Activated CD8-positive, alpha-beta memory T cell treated with anti-CD3 and anti-CD28 coated beads, Interleukin-2, amount 50 U/mL, for 4 hours (primary cell): ENCODE measurements at places on chromosomes 6 and 20.
A peak's percentile ranks its signal among the peaks of the same experiment; 100 is the strongest.

DNA sequence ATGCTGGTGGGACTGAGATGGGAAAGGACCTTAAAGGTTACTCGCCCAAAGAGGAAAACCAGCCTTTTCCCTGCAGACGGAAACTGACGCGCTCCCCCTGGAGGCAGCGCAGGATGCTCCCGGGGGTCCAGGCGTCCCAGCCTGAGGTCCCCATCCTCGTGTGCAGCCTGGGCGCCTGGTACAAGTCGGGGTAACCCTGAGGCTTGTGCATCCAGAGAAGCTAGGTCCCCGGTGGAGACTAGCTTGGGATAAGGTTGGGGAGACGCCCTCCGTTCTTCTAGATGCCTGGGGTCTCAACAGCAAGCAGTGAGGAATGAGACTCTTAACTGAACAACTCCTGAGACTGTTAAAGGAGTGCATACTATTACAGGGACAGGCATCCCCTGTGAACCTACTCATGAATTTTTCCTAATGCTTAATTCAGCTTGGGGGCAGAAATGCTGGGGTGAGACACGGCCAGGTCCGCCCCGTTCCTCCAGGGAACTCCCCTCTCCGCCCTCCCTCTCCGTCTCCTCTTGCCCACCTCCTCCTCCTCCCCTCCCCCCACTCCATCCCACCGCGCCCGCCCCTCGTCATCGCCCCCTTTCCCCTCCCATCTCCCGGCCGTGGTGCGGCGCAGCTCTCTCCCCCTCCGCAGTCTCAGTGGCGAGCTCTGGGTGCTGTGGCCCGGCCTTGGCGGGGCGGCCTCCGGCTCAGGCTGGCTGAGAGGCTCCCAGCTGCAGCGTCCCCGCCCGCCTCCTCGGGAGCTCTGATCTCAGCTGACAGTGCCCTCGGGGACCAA, at the start of gene PRSS35:
Gene PRSS35, plus strand, starts transcription at position 634 of the 781 bp plus-strand sequence. CDS start 10,908 bp downstream, outside the sequence.
- peak; percentile 13 for DNase-seq

- DNase-seq, result no peak
Measured at GRCh38 chr6:122649701-122650100, 39.5 kb downstream of the PKIB start.

DNA sequence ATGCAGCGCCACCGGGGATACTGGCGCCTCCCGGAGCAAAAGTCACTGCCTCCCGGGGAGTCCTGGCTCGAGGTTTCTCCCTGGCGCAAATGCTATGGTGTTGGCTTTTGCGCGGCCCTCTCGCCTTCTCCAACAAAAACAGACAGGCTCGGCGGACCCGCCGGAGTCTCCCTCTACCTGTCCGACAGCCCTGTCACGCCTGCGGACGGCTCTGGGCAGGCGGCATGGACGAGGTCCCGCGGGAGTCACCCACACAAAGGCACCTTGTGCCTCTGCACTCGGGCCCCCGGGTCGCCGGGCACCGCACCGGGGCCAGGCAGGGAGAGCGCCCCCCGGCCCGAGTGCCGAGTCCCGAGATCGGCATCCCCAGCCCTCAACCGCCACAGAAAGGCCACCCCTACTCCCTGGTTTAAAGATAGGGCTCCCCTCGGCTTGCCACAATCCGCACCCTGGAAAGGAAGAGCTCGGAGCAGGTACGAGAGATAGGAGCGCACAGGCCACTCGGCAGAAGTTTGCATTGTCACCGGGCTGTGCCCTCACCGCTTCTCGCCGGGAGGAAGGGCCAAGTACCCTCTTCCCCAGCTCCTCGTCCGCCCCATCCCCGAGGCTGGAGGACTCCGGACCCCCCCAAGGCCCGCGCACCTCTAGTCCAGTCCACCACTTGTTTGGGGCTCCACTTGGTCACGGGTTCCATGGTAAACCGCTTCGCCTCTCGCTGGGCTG, 903 bp downstream of the CNKSR3 start:
- DNase-seq, result no peak

DNA sequence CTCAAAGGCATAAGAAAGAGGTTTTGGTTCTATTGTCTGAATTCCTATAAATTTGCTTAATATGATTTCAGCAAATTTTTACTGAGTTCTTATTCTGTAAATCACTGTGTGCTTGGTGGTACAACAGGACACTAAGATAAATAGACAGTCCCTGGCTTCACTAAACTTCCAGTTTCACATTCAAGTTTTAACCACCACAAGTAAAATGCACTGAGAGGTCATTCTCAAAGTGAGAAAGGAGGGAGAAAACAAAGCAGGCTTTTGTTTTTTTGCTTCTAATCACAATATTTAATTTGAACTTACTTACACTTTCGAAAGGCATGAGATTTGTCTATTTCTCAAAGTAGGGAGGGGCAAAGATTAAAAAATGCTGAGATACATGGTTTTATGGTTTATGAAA, 445.7 kb downstream of the CDC5L start:
- no peak for DNase-seq

GRCh38 chr6:56796196-56796532, 153.5 kb upstream of the DST start:
- DNase-seq, result no peak

DNA sequence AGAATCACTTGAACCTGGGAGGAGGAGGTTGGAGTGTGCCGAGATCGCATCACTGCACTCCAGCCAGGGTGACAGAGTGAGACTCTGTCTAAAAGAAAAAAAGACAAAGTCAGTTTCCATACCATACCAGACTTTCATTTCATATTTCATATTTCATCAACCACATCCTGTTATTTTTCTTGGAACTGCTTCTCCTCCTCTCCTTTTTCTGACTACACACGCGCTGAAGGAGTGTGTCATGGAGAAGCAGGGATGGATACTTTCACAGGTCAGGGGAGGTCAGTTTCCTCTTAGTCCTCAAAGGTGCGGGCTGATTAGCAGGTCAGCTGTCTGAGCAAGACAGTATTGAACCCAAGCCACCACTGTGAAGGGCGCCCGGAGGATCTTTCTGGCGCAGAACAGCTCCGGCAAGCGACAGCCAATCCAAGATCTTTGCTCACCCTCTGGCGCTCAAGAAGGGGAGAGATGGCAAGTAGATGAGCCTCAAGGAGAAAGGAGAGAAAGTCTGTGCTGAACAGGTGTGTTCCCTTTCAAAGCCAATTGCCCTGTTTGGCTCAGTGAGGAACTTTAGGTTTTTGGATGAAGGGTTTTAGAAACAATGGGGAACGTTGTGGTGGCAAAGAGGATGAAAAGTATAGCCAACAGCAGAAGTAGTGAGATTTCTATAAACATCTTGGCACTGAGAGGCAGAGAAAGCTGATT, 18.9 kb upstream of the SYNJ2 start:
- no peak for DNase-seq

GRCh38 chr6:109411034-109411433, 28.8 kb upstream of the CD164 start:
- no peak for DNase-seq

DNA sequence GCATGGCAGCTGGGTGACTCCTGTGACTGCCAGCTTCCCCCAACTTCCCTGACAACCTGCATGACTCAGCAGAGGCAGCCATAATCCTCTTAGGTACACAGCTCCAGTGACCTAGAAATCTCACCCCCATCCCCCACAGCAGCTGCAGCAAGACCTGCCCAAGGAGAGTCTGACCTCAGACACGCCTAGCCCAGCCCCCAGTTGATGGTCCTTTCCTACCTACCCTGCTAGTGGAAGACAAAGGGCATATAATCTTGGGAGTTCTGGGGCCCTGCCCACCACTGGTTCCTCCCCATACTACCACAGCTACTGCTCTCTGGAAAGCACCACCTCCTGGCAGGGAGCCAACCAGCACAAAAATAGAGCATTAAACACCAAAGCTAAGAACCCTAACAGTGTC, 90.2 kb downstream of the F13A1 start:
- DNase-seq, result no peak

DNA sequence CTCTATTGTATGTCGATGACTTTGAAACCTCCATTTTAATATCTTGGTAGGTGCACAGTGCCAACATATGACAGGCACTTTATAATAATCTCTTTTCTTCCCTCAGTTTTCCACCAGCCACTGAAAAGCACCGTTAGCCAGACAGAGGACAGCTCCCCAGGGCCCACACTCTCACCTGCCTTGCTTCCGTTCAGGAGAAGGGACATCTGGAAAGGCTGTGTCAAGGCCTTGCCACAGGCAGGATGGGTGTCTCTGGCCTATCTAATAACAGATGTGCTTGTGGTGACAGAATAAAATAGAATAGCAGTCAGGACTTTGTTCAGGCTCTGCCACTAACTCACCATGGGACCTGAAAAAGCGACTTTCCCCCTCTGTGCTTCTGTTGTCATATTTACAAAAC, 75.5 kb upstream of the CCDC167 start:
- DNase-seq, result no peak

DNA sequence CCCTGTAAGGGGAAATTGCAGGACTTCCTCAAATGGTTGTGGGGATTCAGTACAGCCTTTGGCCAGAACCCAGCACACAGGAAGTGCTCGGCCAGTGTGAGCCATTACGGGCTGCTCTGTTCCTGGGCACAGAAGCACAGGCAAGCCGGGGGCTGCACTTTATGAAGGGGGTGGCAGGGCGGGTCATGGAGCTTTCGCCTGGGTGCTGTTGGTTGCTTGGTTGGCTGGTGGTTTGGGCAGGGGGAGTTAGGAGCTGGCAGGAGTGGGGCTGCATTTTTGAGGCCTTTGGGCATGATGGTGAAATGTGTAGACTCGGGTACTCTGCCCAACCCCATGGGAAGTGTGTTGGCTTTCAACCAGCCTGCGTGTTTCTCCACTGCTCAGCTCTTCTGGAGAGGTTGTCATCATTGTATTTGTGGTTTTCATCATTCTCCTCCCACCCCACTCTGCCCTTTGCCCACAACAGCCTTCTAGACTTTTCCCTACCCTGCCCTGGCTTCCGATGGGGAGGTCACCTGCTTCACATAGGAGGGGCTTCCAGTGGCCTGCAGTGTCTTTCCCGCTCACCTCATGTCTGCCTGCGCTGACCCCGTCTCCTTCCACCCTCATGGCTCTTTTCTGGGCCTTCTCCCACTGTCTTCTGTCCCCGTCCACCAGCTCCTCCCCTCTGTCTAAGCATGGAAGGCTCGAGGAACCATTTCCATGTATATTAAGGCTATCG, 16.1 kb upstream of the RBM38 start:
- no peak for DNase-seq

GRCh38 chr6:21987501-21987957, 309.3 kb downstream of the PRL start:
- DNase-seq, result no peak

GRCh38 chr6:14079971-14080370, 37.6 kb upstream of the CD83 start:
- no peak for DNase-seq

DNA sequence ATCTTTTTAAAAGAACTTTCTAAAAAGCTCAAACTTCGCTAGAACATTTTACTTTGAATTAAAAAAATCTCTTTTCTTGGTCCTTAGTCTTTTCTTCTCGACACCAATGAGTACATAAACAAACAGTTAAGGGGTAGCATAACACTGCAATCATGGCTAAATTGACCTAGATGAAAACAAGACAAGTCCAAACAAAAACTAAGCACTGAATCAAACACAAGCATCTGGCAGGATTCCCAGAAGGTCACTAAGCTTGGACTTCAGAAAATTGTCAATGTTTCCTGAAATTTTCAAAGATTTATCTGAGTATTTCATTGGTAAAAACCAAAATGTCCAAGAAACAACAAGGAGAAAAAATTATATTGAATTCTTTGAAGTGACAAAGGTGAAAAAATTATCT, 5.0 kb downstream of the COL21A1 start:
- DNase-seq, result no peak

GRCh38 chr6:56529594-56530191, 113.0 kb downstream of the DST start:
- DNase-seq, result no peak

DNA sequence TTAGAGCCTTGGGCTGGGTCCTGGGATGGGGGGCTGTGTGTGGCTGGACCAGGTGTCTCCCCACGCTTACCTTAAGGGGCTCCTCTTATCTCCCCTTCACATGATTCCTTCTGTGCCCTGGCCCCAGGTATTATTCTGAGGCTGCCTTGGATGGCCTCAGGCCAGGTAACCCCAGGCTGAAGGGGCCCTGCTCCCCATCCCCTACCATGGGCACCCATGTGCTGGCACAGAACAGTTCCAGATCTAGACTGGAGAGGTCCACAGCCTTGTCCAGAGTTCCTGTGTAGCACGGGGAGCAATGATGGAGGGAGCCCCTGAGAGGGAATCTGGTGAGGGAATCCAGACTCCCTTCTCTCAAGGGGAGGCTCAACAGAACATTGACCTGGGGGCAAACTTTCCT, 32.1 kb downstream of the MOCS1 start:
- DNase-seq, result no peak
